ENCODE measurements at places on chromosomes 12 and 14. TPM values are rescaled to one million over a fixed set of nuclear protein-coding genes. Genes with fewer than 3 reads are reported as not detected.

The CELA1 gene
- total RNA-seq, result not detected

The C12orf50 gene
- not detected for total RNA-seq

The OTOGL gene
- total RNA-seq, result 0.07 TPM

The SLC6A12 gene
- not detected for total RNA-seq

The CEBPE gene
- not detected for total RNA-seq

The AKAP3 gene
- total RNA-seq, result 1.7 TPM
